ENCODE measurements at places on chromosomes 1 and 21. TPM values are rescaled to one million over a fixed set of nuclear protein-coding genes. Genes with fewer than 3 reads are reported as not detected.

- DNase-seq, result peak; percentile 67
Measured at GRCh38 chr1:38577385-38577784, 282.2 kb downstream of the RRAGC start.

- DNase-seq, result no peak
Measured at GRCh38 chr1:7266561-7266960, 481.3 kb downstream of the CAMTA1 start.

DNA sequence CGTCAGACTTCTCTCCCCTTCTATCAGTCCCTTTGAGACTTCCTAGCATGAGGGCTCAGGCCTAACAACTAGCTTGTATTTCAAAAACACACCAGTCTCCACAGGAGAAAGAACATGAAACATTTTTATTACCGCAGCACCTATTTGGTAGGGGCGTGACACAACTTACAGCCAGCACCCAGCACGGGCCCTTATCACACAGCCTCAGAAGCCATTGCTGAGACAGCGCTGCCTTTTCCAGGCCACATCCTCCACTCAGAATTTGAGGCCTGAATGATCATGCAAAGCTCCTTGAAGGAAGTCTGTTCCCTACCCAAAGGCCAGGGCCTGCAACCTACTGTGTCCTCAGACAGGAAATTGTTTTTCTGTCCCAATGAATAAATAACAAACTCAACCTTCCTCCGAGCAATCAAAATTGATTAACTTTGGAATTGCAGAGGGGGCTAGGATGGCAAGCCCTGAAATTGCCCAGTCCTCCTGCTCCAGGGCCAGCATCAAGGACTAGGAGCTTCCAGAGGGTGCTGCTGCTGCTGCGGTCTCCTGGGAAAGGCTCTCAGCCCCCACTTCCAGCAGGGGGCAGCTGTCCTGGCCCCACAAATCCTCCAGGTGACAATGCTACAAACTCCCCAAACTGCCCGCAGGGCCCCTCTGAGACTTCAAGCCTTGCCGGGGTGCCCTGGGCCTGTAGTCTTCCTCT lies 94.3 kb upstream of the GALNT2 start:
- DNase-seq, result no peak

DNA sequence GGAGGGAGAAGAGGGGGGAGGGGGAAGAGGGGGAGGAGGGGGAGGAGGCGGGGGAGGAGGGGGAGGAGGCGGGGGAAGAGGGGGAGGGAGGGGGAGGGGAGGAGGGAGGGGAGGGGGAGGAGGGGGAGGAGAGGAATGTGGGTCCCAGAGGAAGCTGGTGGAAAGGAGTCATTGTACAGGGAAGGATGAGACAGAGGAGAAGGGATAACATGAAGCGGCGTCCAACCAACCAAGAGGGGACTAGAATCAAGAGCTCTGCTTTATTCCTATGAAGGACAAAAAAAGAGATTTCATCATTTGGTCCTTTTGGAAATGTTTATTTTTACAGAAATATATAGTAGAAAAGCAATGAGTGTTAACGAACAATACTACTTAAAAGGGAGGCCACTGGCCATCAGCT lies 24.5 kb downstream of the COA6 start:
- DNase-seq, result no peak

DNA sequence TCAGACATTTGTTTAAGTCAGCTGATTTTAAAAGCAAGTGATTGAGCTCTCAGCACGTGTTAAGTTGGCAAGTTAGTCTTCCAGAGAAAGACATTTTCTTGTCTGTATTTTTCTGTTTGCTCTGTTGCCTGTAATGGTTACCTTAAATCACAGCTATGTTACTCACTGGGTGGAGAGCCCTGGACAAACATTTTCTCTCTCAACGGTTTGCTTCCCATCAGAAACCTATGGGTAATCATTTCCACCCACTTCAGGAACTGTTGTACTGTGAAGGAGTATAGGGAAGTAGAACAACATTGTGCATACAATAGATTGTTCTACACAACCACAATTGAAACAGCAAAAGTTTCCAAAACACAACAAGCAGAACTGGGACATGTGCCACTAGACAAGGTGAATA lies 113.9 kb upstream of the DPT start:
- DNase-seq, result no peak

The SLC6A17 gene
- total RNA-seq, result not detected

The KRTAP19-1 gene
- not detected for total RNA-seq

The HSPA13 gene
- total RNA-seq, result 24.0 TPM

The S100PBP gene
- 25.0 TPM for total RNA-seq

The KLHDC9 gene
- total RNA-seq, result not detected
